ENCODE measurements at places on chromosomes 5 and 9.

- DNase-seq, result no peak
Observed at GRCh38 chr5:111530298-111530740, 18.0 kb upstream of the STARD4 start.

DNA sequence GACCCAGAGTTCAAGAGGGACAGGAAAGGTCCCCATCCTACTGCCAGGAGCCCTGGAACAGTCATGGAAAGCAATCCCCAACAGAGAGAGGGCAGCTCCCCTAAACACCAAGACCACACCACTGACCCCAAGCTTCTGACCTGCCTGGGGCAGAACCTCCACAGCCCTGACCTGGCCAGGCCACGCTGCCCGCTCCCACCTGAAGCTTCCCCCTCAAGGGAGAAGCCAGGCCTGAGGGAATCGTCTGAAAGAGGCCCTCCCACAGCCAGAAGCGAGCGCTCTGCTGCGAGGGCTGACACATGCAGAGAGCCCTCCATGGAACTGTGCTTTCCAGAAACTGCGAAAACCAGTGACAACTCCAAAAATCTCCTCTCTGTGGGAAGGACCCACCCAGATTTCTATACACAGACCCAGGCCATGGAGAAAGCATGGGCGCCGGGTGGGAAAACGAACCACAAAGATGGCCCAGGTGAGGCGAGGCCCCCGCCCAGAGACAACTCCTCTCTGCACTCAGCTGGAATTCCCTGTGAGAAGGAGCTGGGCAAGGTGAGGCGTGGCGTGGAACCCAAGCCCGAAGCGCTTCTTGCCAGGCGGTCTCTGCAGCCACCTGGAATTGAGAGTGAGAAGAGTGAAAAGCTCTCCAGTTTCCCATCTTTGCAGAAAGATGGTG is 31.6 kb downstream of the CD180 start:
- no peak for DNase-seq

DNA sequence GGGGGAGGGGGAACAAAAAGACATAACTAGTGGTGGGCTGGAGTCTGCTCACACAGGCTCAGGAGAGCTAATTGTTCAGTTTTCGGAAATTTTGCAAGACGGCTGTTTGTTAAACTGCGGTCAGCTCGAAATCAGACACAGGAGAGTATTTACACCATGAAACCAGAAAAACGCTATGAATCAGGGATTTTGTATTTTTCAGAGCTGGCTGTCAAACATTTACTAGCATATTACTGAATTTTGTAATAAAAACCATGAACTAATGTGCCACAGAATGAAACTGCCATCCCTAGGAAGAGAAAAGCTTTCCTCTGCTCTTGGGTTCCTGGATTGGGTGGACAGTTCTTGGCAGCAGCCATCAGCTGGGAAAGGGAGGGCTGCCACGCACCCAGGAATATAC is 45.3 kb downstream of the TRPM3 start:
- peak; percentile 10 for DNase-seq

DNA sequence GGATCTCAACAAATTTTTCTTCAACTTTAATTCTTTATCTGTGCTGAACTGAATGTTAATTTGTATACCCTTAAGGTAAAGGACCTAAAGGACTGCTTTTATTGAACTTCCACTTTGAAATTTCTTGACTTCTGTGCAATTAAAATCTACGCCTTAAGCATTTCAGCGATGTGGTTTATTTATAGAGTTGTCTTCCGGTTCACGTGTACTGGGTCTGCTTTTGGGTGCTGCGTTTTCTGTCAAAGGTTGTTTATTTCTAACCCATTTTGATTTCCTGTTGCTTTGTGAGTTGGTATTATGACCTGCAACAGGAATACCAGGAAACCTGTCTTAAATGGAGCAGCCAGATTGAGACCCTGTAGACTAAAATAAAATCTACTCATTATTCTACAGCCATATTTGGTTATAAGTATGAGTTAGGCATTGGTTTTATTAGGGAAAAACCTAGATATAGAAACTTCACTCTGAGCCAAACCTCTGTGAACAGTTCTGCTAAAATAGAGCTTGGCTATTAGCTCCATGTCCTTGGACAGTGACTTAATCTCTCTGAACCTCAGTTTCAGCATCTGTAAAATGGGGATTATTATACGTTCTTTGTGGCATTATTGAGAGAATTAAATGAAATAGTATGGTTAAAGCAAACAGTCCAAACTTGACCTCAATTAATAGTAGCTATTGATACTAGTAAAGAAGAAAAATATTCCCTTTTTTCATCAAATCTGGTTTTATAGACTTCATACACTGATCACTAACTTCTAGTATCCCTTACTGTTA is 3.5 kb downstream of the MRRF start:
- no peak for DNase-seq

DNA sequence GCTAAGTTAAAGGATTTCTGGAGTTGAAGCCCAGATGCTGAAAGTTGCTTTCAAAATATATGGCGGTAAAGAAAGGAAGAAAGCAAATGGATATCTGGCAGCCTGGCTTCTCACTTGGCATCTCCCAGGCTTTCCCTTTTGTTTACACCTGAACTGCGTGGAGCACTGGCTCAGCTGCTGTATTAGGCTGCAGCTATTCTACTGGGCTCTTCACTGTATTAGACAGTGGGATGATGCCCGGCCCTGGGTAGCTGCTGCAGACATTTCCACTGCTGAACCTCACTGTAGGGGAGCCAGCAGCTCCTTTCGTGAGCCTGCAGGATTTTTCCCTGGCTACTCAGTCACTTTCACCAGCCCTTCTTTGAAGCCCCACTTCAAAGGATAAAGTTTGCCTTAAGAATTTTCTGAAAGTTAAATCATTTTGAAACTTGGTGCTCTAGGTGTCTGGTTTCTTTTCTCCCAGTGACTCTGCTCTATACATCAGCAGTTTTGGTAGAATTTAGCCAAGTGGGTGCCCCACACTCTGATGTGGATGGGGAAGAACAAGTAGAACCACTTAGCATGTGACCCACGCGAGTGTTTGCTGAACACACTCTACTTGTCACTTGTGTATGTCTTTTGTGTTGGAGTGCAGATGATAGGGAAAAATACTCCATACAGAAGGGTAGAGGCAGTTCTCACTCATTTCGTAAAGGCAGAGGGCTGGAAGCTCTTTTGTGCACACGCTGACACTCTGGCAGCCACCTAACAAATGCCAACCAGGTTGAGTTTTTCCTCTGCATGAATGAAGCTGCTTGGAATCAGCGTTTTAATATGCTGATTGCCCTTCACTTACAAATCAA is 49.9 kb downstream of the C9orf152 start:
- no peak for DNase-seq

- no peak for DNase-seq
Observed at GRCh38 chr5:126742425-126742824, 34.5 kb upstream of the LMNB1 start.

DNA sequence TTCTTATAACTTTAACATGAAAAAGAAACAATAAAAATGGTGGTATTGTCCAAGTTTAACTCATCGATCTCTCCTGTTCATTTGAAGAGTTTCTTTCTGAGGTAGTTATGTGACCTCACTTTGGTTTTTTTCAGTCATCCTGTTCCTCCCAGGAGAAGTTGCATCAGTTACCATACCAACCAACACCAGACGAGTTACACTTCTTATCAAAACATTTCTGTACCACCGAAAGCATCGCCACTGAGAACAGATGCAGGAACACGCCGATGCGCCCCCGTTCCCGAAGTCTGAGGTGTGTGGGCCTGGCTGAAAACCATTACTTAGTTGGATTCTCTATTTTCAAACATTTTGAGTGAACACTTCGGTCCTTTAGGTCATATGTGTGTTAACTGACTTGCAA is 96.3 kb downstream of the CD180 start:
- no peak for DNase-seq

GRCh38 chr5:131977212-131977604 is 31.7 kb upstream of the MEIKIN start:
- DNase-seq, result no peak

DNA sequence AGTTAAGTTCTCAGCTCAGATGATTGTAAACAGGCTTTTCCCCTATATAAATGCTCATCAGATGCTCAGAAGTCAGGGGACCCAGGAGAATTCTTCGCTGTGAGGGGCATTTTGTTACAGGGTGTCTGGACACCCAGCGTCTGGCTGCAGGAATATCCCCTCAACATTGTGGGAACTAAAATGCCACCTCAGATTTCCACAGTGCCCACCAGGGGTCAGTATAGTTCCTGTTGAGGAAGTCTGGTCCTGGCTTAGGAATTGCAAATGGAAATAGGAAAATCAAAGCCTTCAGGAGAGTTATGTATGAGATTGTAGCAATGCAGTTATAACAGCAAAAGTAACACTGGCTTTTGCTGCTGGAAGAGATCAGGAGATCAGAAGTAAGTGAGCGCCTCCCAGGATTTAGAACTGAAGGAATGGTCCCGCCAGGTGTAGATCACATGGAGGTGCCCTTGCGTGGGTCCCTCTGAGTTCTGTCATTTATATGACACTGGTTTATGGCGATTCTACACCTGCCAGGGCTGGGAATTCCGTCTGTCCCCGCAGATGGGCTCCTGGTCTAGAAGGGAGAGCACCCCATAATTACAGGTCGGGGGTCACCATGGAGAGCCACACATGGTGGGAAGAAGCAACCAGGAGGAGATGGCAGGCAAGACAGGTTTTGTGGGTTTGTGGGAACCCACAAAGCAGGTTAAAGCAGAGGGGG is 47.1 kb upstream of the CTSL start:
- DNase-seq, result no peak

- no peak for DNase-seq
Observed at GRCh38 chr5:9094582-9094981, 451.3 kb downstream of the SEMA5A start.

DNA sequence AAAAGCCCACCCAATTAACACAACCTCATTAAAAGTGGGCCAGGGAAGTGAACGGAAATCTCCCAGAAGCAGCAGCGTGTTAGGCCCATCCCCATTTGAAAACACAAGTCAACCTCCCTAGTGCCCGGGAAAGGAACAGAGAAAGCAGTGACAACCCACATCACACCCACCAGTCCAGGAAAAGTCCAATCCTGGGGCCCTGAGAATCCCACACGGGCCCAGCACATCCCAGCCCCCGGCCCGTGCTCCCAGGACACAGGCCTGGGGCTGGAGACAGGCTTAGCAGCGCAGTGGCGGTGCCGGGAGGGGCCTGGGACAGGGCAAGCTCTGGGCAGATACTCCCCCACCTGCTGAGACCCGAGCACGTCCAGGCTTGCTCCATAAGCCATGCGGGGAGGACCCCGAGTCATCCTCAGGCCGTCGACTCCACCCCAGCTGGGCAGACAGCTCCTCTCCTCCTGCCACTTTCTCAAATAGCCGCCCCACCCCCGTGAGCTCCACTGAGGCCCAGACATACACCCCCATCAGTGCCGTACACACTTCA is 101.0 kb downstream of the KCNT1 start:
- no peak for DNase-seq

DNA sequence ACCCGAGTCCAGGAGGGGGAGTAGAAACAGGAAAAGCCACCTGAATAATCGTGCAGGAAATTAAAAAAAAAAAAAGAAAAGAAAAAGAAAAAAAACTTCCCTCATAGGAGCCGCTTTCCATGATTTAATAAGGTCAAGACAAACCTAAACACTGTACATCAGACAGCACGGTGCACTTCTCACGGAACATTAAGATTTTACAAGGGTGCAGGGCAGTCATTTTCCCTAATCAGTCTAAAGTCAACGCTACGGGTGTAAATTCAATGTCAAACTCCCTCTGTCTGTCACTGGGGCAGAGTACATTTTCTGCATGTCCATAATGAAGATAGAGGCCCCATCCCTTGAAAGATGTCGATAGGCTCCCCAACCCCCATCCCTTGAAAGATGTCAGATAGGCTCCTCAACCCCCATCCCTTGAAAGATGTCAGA is 139.7 kb downstream of the TSSK1B start:
- no peak for DNase-seq

- DNase-seq, result peak; percentile 36
Observed at GRCh38 chr5:96344678-96345577, 88.1 kb downstream of the PCSK1 start.

DNA sequence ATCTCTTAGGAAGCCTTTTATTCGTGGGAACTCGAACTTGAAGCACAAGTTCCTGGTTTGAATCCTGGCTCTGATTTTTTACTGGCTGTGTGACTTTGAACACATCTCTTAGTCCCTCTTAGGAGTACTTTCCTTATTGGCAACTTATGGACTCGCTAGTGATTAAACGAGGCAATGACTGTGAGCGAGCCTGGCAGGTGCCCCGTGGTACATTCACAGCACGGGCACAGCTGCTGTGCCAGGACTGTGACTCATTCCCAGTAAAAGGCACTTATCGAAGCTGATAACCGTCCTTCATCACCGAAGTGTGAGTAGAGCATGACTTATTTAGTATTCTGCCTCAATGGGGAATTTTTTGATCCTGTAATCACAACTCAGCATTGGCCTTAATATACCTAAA is 22.7 kb downstream of the CFAP90 start:
- no peak for DNase-seq

GRCh38 chr5:25515525-25515924 is 870.7 kb upstream of the CDH10 start:
- no peak for DNase-seq

- no peak for DNase-seq
Observed at GRCh38 chr5:156802501-156802900, 47.6 kb upstream of the PPP1R2B start.

- peak; percentile 85 for DNase-seq
Observed at GRCh38 chr5:19855453-19855852, 132.5 kb downstream of the CDH18 start.

Data from C1 segment of cervical spinal cord (tissue), 14 donors.